ENCODE measurements at places on chromosomes 4 and X. TPM values are rescaled to one million over a fixed set of nuclear protein-coding genes. Genes with fewer than 3 reads are reported as not detected.

- no peak overlapping the region for H3K4me3 ChIP-seq
- H3K36me3 ChIP-seq: no peaks in the 10 kb centered on the region
- H3K27ac ChIP-seq: no peak overlapping the region
- no peaks in the 10 kb centered on the region for H3K27me3 ChIP-seq
- DNase-seq: no peak
Observed at GRCh38 chr4:11223311-11223710, 205.4 kb downstream of the HS3ST1 start.

DNA sequence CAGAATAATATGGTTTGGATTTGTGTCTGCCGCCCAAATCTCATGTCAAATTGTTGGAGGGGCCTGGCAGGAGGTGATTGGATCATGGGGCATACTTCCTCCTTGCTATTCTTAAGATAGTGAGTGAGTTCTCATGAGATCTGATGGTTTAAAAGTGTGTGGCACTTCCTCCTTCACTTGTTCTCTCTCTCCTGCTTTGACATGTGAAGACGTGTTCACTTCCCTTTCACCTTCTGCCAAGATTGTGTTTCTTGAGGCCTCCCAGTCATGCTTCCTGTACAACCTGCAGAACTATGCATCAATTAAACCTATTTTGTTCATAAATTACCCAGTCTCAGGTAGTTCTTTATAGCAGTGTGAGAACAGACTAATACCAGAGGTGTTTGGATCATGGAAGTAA, 325.7 kb upstream of the GIMD1 start:
- H3K27ac ChIP-seq: no peak overlapping the region
- no peak overlapping the region for H3K4me3 ChIP-seq
- no peaks in the 10 kb centered on the region for H3K27me3 ChIP-seq
- H3K36me3 ChIP-seq: no peaks in the 10 kb centered on the region
- H3K4me1 ChIP-seq: no peaks in the 10 kb centered on the region

GRCh38 chrX:38992441-38993096, 191.3 kb downstream of the MID1IP1 start:
- H3K27ac ChIP-seq: no peak overlapping the region
- no peak overlapping the region for H3K4me3 ChIP-seq
- peaks cover 6% of the 10 kb centered on the region for H3K4me1 ChIP-seq
- DNase-seq: no peak
- H3K27me3 ChIP-seq: no peaks in the 10 kb centered on the region
- H3K36me3 ChIP-seq: no peaks in the 10 kb centered on the region

- H3K36me3 ChIP-seq: no peaks in the 10 kb centered on the region
- DNase-seq: peak; percentile 53
- H3K4me1 ChIP-seq: no peaks in the 10 kb centered on the region
- H3K4me3 ChIP-seq: no peak overlapping the region
Observed at GRCh38 chr4:22237155-22237751, 278.6 kb downstream of the ADGRA3 start.

Gene CFAP99
- total RNA-seq: 0.69 TPM

Gene TLR8
- 1.4 TPM for total RNA-seq

DNA sequence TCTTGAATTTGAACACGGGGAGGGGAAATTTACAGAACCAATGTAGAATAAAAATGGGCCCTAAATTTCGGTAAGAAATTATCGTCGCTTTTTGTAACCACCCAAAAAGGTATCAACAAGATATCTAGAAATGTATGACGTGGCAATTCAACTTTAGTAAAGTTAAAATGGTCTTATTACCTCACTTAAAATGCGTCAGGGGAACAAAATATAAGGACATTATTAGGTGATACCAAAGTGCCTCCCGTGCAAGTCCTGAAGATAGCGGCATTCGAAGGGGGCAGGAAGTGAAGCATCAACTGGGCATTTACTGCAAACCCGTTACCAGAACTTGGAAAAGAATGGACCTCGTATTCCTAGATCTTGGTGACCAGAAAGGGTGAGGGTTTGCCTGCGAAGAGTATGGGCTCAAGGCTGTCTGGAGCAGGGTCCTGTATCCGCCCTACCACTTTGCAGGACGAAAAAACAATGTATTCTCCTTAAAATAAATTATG, 980 bp downstream of the AP1S2 start:
- no peaks in the 10 kb centered on the region for H3K27me3 ChIP-seq
- peak overlapping the region; percentile 90 for H3K4me3 ChIP-seq
- no peaks in the 10 kb centered on the region for H3K36me3 ChIP-seq

Gene ARHGAP6
- 1.2 TPM for total RNA-seq

Measured in pancreas (tissue), 10 donors.